ENCODE measurements at places on chromosomes 11 and 22.

DNA sequence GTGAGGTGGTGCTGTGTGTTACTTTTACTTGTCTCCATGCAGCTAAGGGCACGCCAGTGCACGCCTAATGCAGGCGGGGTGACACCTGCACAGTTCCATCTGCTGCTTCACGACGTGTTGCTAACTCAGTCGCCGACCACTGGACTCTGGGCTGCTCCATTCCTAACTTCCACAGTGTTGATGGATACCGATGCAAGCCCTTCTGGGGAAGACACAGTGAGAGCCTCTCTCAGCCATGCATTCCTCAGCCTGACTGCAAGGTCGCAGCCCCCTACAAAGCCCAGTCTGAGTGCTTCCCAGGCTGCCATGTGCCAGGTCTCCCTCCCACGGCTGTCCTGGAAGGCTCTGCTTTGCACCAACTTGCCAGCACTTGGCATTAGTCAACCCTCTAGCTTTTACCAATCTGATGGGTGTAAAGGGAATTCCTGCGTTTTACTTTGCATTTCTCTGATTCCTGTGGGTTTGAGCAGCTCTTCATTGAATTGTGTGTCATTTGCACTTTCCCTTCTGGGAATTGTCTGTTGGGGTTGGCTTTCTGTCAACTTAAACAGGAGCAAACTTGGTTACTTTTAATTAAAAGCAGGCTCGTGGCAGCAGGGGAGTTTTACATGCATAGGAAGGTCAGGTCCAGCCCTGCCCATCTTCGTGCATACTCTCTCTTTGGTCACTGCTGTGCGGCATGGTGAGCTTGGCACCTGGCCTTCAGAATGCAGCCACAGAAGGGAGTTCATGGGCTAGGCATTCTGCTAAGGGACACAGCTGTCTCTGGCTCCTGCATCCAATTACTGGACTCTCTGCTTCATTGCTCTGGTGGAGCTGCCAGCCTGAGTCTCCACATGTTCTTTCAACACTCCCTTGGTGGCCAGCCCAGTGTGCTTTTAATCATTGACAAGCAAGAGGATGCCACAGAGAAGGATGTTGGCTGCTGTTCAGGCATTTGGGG lies 34.6 kb upstream of the SHANK2 start:
- DNase-seq: peak; percentile 61

DNA sequence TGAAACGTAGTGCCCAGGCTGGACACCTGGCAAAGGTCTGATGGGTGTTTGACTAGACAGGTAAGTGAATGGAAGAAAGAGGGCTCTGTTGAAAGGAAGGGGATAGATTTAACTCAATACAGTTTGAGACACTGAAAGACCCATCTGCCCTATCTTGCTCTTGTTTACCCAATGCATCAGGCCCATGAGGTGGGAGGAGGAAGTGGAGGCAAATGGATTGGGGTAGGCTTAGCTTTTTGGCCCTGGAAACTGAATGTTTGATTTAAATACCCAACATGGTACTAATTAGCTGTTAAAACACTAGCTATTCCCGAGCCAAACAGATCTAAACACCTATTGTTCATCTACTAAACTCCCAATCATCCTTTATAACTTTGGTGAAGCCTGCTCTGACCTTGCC lies 3.5 kb upstream of the UVRAG start:
- no peak for DNase-seq

DNA sequence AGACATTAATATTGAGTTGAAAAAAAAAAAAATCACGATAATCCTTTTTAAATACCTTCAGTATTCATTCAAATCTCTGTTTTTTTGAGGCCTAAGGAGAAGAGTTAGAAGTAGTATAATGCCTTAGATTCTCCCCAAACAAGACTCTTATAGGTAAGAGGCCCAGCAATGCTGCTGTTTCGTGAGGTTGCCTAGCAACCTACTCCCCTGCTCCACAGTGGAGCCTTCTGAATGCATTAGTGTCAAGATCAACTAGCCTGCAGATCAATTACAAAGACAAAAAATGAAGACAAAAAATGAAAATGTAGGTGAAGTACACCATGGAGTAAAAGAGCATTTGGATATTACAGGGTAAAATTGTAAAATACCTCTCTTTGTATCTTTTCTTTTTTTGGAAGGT lies 229.8 kb upstream of the LUZP2 start:
- DNase-seq: no peak

DNA sequence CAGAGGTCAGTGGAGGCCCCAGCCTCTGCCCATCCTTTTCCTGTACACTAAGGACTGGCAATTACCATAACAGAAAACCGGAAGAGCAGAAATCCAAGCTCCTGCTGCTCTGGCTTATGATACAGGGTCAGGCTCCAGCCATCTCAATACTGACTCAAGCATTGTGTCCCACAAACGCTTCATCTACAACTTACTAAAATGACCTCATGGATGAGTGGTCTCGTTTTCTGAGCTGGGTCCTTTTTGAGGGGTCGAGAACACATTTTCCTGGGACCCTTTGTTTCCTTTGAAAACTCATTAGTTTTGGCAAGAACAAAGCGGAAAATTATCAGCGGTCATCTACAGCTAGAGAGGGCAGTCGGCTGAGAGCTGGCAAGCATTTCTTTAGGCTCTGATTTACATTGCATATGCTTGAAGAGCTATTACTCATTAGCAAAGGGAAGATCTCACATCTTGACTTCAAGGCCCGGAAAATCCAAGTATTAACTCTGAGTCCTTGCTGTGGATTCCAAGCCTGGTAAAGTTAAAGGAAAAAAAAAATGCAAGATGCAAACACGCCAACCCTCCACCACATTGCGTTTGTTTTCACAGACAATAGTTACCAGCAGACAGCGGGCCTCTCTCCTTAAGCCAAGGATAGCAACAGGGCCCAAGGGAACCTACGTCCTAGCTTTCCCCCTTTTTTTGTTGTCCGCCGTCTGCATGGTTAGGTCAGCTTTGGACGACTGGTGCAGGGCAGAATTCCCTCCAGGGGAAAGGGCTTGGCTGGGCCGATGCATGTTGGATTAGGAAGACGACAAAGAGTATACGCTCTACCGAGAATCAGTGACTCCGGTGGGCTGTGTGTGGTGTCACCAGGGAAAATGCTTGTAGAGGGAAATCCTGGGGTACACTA lies 1.8 kb downstream of the TESMIN start:
- DNase-seq: no peak

GRCh38 chr22:38353142-38353629 lies 36.0 kb upstream of the CSNK1E start:
- peak; percentile 46 for DNase-seq

GRCh38 chr11:43689167-43689566 lies 8.6 kb downstream of the HSD17B12 start:
- no peak for DNase-seq

DNA sequence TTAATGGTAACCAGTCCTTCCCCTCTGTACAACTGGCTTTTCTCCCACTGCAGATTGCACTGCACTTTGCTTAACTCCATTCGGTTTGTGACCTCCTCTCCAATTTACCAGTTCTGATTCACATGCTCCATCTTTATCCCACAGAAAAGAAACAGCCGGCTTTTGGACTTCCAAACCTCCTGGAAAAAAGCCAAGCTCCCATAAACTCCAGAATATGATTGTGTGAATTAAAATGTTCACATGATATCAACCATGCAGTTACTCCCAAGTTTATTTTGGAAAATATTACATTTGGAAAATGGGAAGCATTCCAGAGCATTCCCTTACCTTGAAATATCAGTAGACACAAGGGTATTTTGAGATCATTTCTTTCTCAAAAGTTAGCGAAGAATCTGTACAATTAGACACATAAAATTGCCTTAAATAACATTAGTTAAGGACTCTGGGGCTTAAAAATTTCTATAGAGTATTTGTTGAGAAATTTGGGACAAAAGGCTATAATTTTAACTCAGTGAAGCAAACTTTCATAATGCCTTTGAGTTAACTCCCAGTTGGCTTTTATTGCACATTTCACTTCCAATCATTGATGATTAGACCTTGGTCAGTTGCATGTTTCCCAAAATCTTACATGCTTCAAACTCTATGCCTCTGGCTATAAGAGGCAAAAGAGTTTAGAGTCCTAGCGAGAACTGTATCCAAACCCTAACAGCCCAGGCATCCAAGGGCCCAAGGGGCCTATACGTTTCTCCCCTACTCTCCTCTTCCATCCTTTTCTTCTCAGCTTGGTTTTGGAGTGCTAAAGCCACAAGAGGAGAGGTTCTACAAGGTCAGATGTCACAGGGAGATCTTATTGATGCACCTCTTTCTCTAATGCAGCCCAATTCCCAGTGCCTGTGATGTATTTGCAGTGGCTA lies 23.6 kb upstream of the TMEM135 start:
- no peak for DNase-seq

DNA sequence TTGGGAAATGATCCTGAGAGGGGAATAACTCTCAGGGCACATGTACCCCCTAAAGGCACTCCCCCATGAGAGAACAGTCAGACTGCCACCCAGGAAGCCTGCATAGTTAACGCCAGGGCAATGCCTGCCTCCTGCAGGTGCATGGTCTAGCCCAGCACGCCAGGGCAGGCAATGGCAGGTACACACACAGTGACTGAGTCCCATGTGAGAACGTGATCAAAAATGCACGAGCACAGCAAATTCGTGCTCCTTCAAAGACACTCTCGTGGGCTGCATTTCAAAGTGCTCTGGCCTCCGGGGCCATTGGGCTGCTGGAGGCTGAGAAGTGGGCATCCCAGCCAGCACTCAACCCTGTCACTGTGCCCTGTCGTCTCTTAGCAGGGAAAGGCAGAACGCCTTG lies 79.7 kb downstream of the SHANK2 start:
- no peak for DNase-seq

- DNase-seq: peak; percentile 2
Observed at GRCh38 chr11:30016588-30017363, at the start of gene KCNA4. Gene KCNA4 (minus strand): TSS chr11:30017030. CDS start chr11:30012678, 4,352 bp downstream.

DNA sequence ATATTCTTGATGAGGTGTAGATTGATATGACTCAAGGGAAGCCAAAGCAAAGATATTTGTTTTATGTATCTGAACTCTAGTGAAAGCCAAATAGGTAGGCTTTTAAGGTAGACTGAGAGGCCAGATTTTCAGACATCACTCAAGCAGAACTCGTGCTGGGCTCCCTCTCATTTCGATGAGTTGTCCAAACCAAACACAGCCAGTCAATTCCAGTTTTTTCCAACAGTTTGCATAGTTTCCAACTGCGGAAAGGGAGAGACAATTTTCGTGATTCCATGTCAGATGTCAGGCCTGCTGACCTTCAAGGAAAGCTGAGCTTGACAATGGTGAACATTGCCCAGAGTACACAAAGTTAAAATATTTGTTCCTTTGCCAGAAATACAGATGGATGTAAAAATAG lies 110.9 kb upstream of the MPPED2 start:
- DNase-seq: no peak

- peak; percentile 90 for DNase-seq
Observed at GRCh38 chr11:122731500-122731913, 76.0 kb downstream of the UBASH3B start.

- peak; percentile 64 for DNase-seq
Observed at GRCh38 chr22:46367707-46368191, 32.2 kb downstream of the TRMU start.
